HFFc6 (cell line): ENCODE measurements at places on chromosomes 4 and X. TPM values are rescaled to one million over a fixed set of nuclear protein-coding genes. Genes with fewer than 3 reads are reported as not detected.

SULT1E1 gene
- not detected in 3 replicates for total RNA-seq

UCP1 gene
- not detected in 3 replicates for total RNA-seq

DNA sequence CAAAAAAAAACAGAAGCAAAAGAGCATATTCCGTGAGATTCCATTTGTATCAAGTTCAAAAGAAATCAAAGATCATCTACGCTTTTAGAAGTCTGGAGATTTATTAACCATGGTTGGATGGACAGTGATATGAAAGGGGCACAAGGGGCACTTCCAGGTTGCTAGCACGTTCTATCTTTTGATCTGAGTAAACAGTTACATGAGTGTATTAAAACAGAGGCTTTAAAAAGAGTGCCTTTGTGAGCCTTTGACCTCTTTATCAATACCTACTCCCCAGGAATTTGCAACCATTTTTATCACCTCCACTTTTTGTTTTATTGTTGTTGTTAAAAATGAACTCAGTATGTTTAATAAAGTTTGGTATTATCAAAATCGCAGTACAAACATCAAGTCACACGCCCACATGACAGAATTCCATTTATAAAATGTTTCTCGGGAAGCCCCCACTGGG, 72.4 kb upstream of the UCP1 start:
- no peaks in the 10 kb centered on the region; the same call in 1 of the 2 replicates for H3K27me3 ChIP-seq
- peaks cover 14% of the 10 kb centered on the region for H3K4me1 ChIP-seq
- DNase-seq, result no peak

DNA sequence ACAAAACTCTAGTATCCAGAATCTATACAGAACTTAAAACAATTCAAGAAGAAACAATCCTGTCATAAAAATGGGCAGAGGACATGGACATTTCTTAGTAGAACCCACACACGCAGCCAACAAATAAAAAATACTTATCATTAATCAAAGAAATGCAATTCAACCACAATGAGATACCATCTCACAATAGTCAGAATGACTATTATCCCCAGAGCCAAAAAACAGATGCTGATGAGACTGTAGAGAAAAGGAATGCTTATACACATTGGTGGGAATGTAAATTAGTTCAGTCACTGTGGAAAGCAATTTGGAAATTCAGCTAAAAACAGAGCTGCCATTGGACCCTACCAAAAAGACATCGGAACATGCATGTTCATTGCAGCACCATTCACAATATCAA, 37.9 kb downstream of the RAB40AL start:
- peaks cover 27% of the 10 kb centered on the region for H3K36me3 ChIP-seq
- no peaks in the 10 kb centered on the region; the same call in none of the 2 replicates for H3K27me3 ChIP-seq
- peak; percentile 53 for DNase-seq
- peaks cover 53% of the 10 kb centered on the region for H3K4me1 ChIP-seq

GRCh38 chrX:136735601-136736000, 45.1 kb downstream of the ARHGEF6 start:
- H3K36me3 ChIP-seq, result no peaks in the 10 kb centered on the region
- DNase-seq, result no peak
- H3K4me1 ChIP-seq, result peaks cover 13% of the 10 kb centered on the region
- no peaks in the 10 kb centered on the region for H3K27me3 ChIP-seq
- H3K27ac ChIP-seq, result no peak overlapping the region
